Progenitor cell of endocrine pancreas (in vitro differentiated cells): ENCODE measurements at places on chromosomes 2 and 18. TPM values are rescaled to one million over a fixed set of nuclear protein-coding genes. Genes with fewer than 3 reads are reported as not detected.

- peaks cover 9% of the 10 kb centered on the region for H3K27me3 ChIP-seq
- no peak overlapping the region for H3K27ac ChIP-seq
- no peaks in the 10 kb centered on the region for H3K36me3 ChIP-seq
- no peak for DNase-seq
Measured at GRCh38 chr2:132419235-132419634, 2.6 kb downstream of the GPR39 start.

GRCh38 chr2:150646746-150647145, 159.3 kb upstream of the RND3 start:
- H3K4me1 ChIP-seq = peaks cover 9% of the 10 kb centered on the region
- no peak overlapping the region for H3K4me3 ChIP-seq
- H3K27me3 ChIP-seq = no peaks in the 10 kb centered on the region
- DNase-seq = no peak
- no peak overlapping the region for H3K27ac ChIP-seq

- H3K36me3 ChIP-seq = peaks cover 1% of the 10 kb centered on the region
- DNase-seq = no peak
- H3K4me3 ChIP-seq = no peak overlapping the region
- no peaks in the 10 kb centered on the region for H3K27me3 ChIP-seq
Measured at GRCh38 chr18:23238651-23239349, 103.5 kb downstream of the CABLES1 start.

- no peak overlapping the region for H3K4me3 ChIP-seq
- no peak overlapping the region for H3K27ac ChIP-seq
- H3K4me1 ChIP-seq = peaks cover 42% of the 10 kb centered on the region
- H3K27me3 ChIP-seq = peaks cover 82% of the 10 kb centered on the region
- no peak for DNase-seq
Measured at GRCh38 chr2:219124381-219125110, 36.1 kb downstream of the NHEJ1 start.

DNA sequence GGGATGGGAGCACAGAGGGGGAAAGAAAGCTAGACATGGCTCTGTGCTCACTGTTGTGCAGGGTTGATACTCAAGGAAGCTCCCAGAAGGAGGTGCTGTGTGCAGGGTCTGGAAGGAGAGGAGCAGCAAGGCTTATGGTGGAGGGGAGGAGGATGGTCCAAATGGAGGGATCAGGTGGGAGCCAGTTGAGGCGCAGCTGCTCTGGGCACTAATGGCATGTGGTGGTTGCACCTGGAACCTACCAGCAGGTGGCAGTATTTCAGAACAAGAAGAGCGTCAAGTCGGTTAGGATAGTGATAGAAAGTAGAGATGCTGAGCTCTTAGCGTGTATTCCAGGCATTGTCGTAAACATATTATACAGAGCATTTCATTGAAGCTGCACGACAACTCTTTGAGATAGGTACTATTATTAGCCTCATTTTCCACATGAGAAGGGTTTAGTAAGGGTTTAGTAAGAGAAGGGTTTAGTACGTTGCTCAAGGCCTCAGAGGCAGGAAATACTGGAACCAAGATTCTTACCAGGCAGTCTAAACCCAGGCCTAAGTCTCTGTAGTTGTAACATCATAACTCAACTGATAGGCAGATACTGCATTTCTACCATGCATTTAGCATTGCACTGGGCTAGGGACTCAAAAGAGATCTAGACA, 223.7 kb downstream of the CYP26B1 start:
- H3K36me3 ChIP-seq = no peaks in the 10 kb centered on the region
- no peak overlapping the region for H3K4me3 ChIP-seq
- peaks cover 10% of the 10 kb centered on the region for H3K27me3 ChIP-seq
- H3K27ac ChIP-seq = no peak overlapping the region
- no peaks in the 10 kb centered on the region for H3K4me1 ChIP-seq

GRCh38 chr18:35693829-35694228, 112.3 kb downstream of the GALNT1 start:
- DNase-seq = no peak
- peaks cover 2% of the 10 kb centered on the region for H3K4me1 ChIP-seq

DNA sequence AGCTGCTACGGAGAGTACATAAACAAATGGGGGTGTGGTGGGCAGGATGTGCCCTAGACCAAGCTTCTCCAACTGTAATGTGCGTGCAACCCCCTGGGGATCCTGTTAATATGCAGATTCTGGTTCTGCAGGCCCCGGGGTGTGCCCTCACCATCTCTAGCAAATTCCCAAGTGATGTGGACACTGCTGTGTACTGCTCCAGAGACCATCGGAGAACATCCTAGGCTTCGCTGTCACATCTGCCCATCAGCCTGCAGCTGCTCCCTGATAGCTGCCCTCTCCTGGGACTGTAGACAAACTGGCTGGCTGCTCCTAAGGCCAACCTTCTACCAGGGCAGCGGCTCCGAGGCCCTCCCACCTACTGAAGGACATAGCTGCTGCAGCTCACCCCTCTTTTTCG, 3.2 kb downstream of the HS1BP3 start:
- H3K27me3 ChIP-seq = peaks cover 11% of the 10 kb centered on the region
- peaks cover 11% of the 10 kb centered on the region for H3K36me3 ChIP-seq
- H3K27ac ChIP-seq = no peak overlapping the region

- H3K27me3 ChIP-seq = no peaks in the 10 kb centered on the region
- H3K27ac ChIP-seq = no peak overlapping the region
- no peaks in the 10 kb centered on the region for H3K36me3 ChIP-seq
- H3K4me1 ChIP-seq = peaks cover 2% of the 10 kb centered on the region
- H3K4me3 ChIP-seq = no peak overlapping the region
- no peak for DNase-seq
Measured at GRCh38 chr2:77487074-77487803, 34.9 kb downstream of the LRRTM4 start.

DNA sequence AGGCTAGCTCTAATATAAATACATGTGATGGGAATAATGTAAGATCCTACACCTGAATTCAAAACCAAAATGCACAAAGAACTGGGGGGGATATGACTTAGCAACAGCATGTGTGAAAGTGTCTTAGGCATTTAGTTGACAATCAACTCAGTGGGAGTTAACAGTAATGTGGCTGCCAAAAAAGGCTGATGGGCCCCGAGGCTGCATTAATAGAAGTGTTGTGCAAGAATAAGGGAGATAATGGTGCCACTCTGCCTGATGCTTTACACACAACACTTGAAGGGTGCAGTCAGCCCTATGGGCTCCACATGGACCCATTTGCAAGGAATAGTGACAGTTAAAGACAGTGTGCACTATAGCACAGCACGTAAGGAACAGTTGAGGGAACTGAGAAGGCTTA, 649.4 kb upstream of the ZEB2 start:
- H3K27me3 ChIP-seq = no peaks in the 10 kb centered on the region
- H3K36me3 ChIP-seq = no peaks in the 10 kb centered on the region
- no peak overlapping the region for H3K27ac ChIP-seq

GRCh38 chr2:186532891-186533290, 46.8 kb downstream of the ZC3H15 start:
- DNase-seq = no peak
- no peaks in the 10 kb centered on the region for H3K36me3 ChIP-seq
- H3K4me3 ChIP-seq = no peak overlapping the region
- H3K4me1 ChIP-seq = peaks cover 14% of the 10 kb centered on the region
- no peak overlapping the region for H3K27ac ChIP-seq
- H3K27me3 ChIP-seq = no peaks in the 10 kb centered on the region

DNA sequence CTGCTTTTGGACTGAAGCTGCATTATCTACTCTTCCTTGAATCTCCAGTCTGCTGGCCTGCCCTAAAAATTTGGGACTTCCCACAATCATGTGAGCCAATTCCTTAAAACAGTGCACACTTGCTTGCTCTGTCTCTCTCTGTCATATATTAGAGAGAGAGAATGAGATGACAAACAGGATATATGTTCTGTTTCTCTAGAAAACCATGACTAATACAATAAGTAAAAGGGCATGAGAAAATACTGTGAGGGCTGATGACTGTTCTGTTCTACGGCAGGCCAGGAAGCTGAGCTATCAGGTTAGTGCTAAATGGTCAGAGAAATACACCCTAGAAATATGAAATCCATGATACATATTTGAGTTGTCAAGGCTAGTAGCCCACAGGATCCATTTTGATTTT, 1896.8 kb upstream of the CELF4 start:
- H3K36me3 ChIP-seq = peaks cover 2% of the 10 kb centered on the region
- H3K4me3 ChIP-seq = no peak overlapping the region
- no peaks in the 10 kb centered on the region for H3K4me1 ChIP-seq
- H3K27me3 ChIP-seq = no peaks in the 10 kb centered on the region
- DNase-seq = no peak

DNA sequence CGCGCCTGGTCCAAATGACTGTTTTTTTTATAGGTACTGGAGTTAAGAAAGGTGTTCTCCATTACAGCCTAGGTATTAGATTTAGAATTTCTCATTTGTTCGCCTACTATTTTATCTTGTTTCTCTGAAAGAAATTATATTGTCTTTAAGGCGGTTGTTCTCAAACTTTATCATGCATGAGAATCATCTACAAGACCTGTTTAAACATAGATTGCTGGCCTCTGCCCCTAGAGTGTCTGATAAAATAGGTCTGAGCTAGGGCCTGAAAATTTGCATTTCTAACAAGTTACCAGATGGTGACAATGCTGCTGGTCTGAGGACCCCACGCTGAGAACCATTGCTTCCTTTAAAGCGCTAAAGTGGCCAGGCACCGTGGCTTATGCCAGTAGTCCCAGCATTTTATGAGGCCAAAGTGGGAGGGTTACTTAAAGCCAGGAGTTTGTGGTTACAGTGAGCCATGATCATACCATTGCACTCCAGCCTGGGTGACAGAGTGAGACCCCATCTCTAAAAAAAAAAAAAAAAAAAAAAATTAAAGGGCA, 34.0 kb upstream of the RNF138 start:
- peaks cover 1% of the 10 kb centered on the region for H3K4me1 ChIP-seq
- H3K36me3 ChIP-seq = peaks cover 1% of the 10 kb centered on the region
- H3K4me3 ChIP-seq = no peak overlapping the region
- no peak overlapping the region for H3K27ac ChIP-seq
- H3K27me3 ChIP-seq = no peaks in the 10 kb centered on the region
- DNase-seq = no peak

DNA sequence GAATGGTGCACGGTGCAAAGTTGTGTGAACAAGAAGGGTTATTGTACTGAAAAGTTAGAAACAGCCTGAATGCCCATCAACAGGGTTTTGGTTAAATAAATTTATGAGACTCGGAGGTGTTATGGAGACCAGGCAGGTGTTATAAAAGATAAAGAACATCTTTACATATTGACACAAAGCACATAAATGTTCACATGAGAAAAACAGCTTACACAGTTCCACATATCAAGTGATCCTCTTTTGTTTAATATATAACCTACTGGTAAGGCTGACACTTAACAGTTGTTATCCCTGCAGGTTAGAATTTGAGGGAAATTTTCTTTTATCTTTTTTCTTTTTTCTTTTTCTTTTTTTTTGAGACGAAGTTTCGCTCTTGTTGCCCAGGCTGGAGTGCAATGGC, 20.0 kb upstream of the ARPC2 start:
- H3K27ac ChIP-seq = no peak overlapping the region
- H3K36me3 ChIP-seq = no peaks in the 10 kb centered on the region
- no peaks in the 10 kb centered on the region for H3K4me1 ChIP-seq

MOCOS gene
- 2.0 and 3.0 TPM in 2 replicates for total RNA-seq

AFF3 gene
- 7.3 and 7.5 TPM in 2 replicates for total RNA-seq

STON1 gene
- total RNA-seq = 8.2 and 8.6 TPM in 2 replicates

C2orf72 gene
- 9.7 and 11.1 TPM in 2 replicates for total RNA-seq

RAMP1 gene
- 90.1 and 105 TPM in 2 replicates for total RNA-seq

INHBB gene
- total RNA-seq = 0.16 TPM in 1 of 2 replicates, not detected in the other
